ENCODE measurements at places on chromosomes 3 and 15. TPM values are rescaled to one million over a fixed set of nuclear protein-coding genes. Genes with fewer than 3 reads are reported as not detected.

The TRH gene
- not detected for total RNA-seq

The PAK6 gene
- total RNA-seq: 30.4 TPM

The ZNF860 gene
- total RNA-seq: 7.9 TPM

The TUSC7 gene
- total RNA-seq: not detected

The ATP13A3 gene
- 69.4 TPM for total RNA-seq

The FRMD4B gene
- total RNA-seq: 5.7 TPM

The PLCH1 gene
- total RNA-seq: 4.1 TPM

The SYNPR gene
- total RNA-seq: not detected

The LRRIQ4 gene
- not detected for total RNA-seq

The C3orf85 gene
- not detected for total RNA-seq

The UROC1 gene
- total RNA-seq: not detected

The AMOTL2 gene
- total RNA-seq: 96.0 TPM

The KLF15 gene
- 0.12 TPM for total RNA-seq

The ADGRG7 gene
- total RNA-seq: not detected
